Activated T-cell treated with anti-CD3 and anti-CD28 coated beads for 4 hours (primary cell): ENCODE measurements at places on chromosomes 16 and 17.

DNA sequence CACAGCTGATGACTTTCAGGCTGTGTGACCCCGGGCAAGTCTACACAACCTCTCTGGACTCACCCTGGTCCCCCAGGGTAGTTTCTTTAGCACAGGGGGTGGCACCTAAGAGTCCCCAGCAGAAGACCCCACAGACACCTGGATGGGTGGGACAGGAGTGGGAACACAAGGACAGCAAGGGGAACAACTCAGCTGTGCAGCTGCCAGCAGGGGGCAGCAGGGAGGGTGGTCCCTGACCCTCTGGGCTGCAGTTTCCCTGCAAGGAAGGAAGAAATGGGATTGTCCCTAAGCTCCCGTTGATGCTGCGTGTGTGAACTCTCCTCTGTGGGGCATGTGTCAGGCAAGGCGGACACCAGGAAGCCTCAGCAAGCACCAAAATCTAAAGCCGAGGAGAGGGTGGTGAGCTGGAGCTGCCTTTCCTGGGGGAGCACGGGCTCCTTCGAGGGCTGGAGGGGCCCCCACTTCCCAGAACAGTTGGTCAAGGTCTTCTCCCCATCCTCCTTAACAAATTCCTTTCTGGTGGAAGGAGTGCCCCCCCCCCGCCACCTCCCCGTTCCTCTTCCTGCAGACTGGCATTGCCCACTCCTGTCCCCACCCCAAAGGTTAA lies 24.1 kb upstream of the CDH5 start:
- DNase-seq: no peak

GRCh38 chr17:35895636-35896587 lies 15.8 kb upstream of the CCL5 start:
- no peak for DNase-seq

- DNase-seq: no peak
Observed at GRCh38 chr16:72859581-72859980, 188.3 kb downstream of the ZFHX3 start.

- no peak for DNase-seq
Observed at GRCh38 chr17:8327303-8327649, 12.4 kb upstream of the ODF4 start.

DNA sequence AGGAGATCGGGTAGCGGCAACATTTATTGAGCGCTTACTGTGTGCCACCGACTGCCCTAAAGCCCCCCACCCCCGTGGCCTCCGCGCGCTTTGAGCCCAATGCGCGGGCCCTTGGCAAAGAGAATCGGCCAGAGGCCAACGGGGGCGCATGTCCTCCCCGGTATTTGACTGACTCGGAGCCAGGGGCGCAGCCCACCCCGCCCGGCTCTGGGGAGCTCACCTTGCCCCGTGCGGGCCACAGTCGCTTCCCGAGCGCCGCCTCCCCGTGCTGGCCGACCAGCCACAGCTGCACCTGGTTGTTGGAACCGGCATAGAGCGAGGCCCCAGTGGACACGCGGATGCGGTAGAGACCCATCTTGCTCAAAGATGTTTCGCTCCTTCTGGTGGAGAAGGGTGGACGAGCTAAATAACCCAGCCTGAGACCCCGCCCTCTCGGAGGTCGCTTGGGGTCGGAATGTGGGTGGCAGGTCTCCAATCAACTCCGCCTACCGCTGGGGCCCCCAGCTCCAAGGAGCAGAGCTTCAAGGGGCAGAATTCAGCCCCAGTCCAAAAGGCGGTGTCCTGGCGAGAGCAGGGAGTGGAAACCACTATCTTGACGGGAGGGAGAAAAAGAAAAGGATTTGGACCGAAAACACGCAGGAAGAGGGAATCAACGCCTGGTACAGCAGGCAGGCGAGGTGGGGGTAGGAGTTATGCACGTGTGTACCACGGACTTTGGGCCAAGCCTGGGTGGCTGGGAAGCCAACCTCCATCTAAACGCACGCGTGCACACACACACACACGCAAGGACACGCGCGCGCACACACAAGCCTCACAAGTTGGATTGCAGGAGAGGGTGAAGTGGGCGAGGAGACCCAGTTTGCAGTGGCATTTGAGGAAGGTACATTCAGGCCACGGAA lies at the start of gene ALOX15:
TSS of gene ALOX15 (minus strand) at position 382 of the 899 bp plus-strand sequence. CDS start at position 355, 27 bp downstream.
- no peak for DNase-seq
